ENCODE measurements at places on chromosomes 1 and 21. TPM values are rescaled to one million over a fixed set of nuclear protein-coding genes. Genes with fewer than 3 reads are reported as not detected.

TFAP2E gene
- not detected for total RNA-seq

TMEM69 gene
- 21.8 TPM for total RNA-seq

SH3BGR gene
- 167 TPM for total RNA-seq

GUK1 gene
- 90.2 TPM for total RNA-seq

S100A7 gene
- total RNA-seq, result not detected

HORMAD1 gene
- total RNA-seq, result not detected

APCS gene
- total RNA-seq, result not detected

FALEC gene
- not detected for total RNA-seq

KRTAP13-2 gene
- total RNA-seq, result not detected

GRCh38 chr1:80542231-80542630 is 1258.5 kb upstream of the ADGRL2 start:
- H3K27ac ChIP-seq, result no peak overlapping the region
- H3K4me3 ChIP-seq, result no peak overlapping the region
- no peaks in the 10 kb centered on the region for H3K4me1 ChIP-seq

DNA sequence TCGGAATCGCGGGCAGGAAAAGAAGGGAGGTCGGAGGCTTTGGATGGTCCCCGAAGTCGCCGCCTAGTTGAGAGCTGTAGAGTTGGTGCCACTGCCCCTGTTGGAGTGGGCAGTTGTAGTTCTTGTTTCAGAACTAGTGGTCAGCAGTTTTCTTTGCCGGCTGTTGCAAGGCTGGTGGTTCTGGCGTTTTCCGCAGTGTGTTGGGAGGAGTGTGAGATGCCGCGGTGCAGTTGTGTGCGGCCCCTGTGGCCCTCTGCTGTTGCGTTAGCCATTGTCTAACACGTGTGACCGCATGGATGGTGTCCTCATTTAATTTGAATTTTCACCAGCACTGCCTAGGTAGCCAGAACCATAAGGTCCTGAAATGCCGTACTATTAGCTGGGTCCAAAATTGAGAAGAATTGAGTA is 1.4 kb downstream of the ARF1 start:
- no peaks in the 10 kb centered on the region for H3K27me3 ChIP-seq
- peak overlapping the region; percentile 100 for H3K27ac ChIP-seq
- peaks cover 58% of the 10 kb centered on the region for H3K4me1 ChIP-seq

GRCh38 chr1:92488832-92489231 is 2.1 kb upstream of the GFI1 start:
- no peaks in the 10 kb centered on the region for H3K36me3 ChIP-seq
- H3K27ac ChIP-seq, result no peak overlapping the region
- DNase-seq, result no peak
- peaks cover 25% of the 10 kb centered on the region for H3K27me3 ChIP-seq
- H3K4me1 ChIP-seq, result peaks cover 14% of the 10 kb centered on the region

DNA sequence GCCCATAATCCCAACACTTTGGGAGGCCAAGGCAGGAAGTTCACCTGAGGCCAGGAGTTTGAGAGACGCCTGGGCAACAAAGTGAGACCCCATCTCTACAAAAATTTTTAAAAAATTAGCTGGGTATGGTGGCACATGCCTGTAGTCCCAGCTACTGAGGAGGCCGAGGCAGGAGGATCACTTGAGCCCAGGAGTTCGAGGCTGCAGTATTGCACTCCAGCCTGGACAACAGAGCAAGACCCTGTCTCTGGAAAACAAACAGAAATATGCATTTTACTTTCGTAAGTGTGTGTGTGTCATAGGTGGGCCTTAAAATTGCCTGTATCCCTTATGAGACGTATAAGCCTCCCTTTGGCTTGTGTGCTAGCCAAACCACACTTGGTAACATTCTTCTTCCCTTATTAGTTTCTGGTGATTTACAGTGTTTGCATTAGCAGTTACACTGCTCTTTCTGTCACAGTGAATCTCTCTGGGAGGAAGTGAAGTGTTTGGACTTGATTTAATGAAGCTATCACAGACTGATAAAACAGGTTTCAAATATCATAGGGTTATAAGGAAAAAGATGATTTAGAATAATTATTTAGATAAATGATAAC is 48.9 kb upstream of the KIF26B start:
- DNase-seq, result no peak
- H3K4me1 ChIP-seq, result no peaks in the 10 kb centered on the region
- no peak overlapping the region for H3K4me3 ChIP-seq
- no peaks in the 10 kb centered on the region for H3K36me3 ChIP-seq

- no peaks in the 10 kb centered on the region for H3K27me3 ChIP-seq
- no peaks in the 10 kb centered on the region for H3K36me3 ChIP-seq
Measured at GRCh38 chr21:27026501-27026900, 59.6 kb upstream of the ADAMTS5 start.

DNA sequence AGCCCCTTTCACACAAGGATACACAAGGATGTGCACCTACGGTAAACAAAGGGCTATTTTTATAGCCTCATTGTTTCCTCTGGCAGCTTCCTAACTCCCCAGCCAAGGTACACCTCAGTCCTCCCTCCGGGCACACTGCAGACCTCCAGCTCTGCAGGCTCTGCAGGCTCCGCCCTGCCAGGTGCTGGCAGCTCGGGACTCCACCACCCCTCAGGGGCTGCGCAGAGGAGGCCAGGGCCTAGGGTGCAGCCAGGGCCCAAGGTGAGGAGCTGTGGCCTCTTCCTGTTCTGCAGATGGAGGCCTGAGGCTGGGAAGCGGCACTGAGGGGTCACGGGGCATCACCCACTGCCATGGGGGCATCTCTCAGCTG is 19.8 kb upstream of the CLSTN1 start:
- no peaks in the 10 kb centered on the region for H3K4me1 ChIP-seq
- no peak overlapping the region for H3K4me3 ChIP-seq
- no peaks in the 10 kb centered on the region for H3K27me3 ChIP-seq
- H3K27ac ChIP-seq, result no peak overlapping the region

DNA sequence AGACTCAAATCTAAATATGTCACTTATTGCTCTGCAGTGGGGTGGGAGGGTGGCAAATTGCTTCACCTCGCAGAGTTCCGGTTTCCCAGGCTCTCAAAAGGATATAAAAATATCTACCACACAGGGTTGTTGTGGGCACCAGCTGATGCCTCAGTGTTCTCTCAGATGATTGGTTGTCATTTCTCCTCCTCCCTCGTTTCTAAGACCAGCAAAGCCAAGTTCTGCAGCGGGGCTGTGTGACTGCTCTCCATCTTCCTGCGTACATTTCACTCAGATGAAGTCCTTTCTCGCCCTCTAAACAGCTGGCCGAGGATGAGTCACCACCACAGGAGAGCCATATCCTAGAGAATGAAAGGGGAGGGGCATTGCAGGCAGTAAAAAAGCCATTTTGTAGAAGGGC is 35.0 kb upstream of the VWA5B1 start:
- DNase-seq, result no peak
- H3K36me3 ChIP-seq, result no peaks in the 10 kb centered on the region
- no peak overlapping the region for H3K4me3 ChIP-seq
- H3K27me3 ChIP-seq, result no peaks in the 10 kb centered on the region

- no peaks in the 10 kb centered on the region for H3K27me3 ChIP-seq
- H3K36me3 ChIP-seq, result no peaks in the 10 kb centered on the region
- H3K4me3 ChIP-seq, result no peak overlapping the region
- no peaks in the 10 kb centered on the region for H3K4me1 ChIP-seq
- H3K27ac ChIP-seq, result no peak overlapping the region
- DNase-seq, result no peak
Measured at GRCh38 chr1:222974496-222974895, 159.7 kb downstream of the DISP1 start.

DNA sequence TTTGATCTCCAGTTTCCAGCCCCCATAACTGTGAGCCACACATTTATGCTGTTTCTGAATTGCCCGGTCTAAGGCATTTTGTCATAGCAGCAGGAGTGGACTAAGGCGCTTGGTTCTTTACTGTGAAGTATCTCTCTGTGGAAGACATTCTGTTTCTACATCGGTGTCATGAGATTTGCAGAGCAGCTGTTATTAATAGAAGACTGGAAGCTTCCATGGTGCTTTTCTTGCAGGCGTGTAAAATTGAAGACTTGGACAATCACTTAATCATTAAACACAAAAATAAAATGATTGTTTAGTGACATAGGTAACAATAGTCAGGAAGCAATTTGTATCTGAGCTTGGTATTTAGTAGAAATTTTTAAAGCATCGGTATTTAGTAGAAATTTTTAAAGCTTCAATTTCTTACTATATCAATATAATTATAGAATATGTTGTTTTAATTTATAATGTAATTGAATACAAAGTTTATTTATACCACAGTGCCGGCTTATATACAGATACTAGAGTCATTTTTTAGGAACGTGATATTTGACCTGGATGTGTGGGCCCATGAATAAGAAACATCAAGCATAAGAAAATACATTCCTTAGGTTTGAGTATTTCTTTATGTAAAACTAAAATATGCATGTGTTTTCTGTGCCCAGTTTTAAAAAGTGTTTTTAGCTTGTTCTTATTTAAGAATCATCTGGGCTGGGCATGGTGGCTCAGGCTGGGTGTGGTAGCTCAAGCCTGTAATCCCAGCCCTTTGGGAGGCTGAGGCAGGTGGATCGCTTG is 60.6 kb upstream of the COL6A1 start:
- no peaks in the 10 kb centered on the region for H3K4me1 ChIP-seq
- no peaks in the 10 kb centered on the region for H3K36me3 ChIP-seq
- no peak overlapping the region for H3K27ac ChIP-seq
- no peak overlapping the region for H3K4me3 ChIP-seq

- no peak overlapping the region for H3K4me3 ChIP-seq
- no peak overlapping the region for H3K27ac ChIP-seq
- H3K36me3 ChIP-seq, result no peaks in the 10 kb centered on the region
- peak; percentile 42 for DNase-seq
- no peaks in the 10 kb centered on the region for H3K27me3 ChIP-seq
Measured at GRCh38 chr1:32716312-32717148, 14.0 kb upstream of the SYNC start.

- no peaks in the 10 kb centered on the region for H3K4me1 ChIP-seq
- no peaks in the 10 kb centered on the region for H3K36me3 ChIP-seq
- DNase-seq, result no peak
- H3K4me3 ChIP-seq, result no peak overlapping the region
- H3K27me3 ChIP-seq, result peaks cover 41% of the 10 kb centered on the region
Measured at GRCh38 chr1:159978107-159978398, 24.0 kb upstream of the SLAMF9 start.

DNA sequence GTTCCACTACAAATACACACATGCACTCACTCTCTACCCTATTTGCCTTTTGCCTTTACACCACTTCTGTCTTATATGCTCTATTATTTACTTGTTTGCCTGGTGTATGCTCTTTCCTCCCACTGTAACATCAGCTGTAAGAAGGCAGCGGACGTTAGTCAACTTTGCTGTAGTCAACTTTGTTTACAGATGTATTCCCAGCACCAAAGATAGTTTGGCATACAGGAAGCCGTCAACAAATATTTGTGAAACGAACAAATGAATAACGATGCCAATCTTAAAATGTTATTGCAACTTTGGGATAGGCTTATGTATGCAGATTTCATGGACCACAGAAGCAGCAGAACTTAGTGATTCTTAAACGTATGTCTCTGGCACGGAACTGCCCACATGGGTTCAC is 138.3 kb upstream of the GALNT2 start:
- H3K4me1 ChIP-seq, result no peaks in the 10 kb centered on the region
- H3K4me3 ChIP-seq, result no peak overlapping the region
- H3K27me3 ChIP-seq, result no peaks in the 10 kb centered on the region
- no peaks in the 10 kb centered on the region for H3K36me3 ChIP-seq
- H3K27ac ChIP-seq, result no peak overlapping the region

DNA sequence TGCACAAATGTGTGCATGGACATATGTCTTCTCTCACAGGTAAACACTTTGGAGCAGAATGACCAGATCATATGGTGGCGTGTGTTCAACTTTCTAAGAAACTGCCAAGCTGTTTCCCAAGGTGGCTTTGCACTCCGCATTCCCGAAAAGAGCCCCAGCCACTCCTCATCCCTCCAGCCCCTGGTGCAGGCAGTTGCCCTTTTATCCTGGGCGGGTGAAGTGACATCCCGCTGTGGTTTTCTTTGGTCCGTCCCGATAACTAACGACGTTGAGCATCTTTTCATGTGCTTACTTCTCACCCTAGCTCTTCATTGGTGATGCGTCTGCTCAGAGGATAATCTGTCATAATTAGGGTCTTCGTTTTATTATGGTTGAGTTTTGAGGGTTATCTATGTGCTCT is 612.5 kb downstream of the MATN1 start:
- no peaks in the 10 kb centered on the region for H3K4me1 ChIP-seq
- no peaks in the 10 kb centered on the region for H3K36me3 ChIP-seq
- H3K4me3 ChIP-seq, result no peak overlapping the region
- H3K27me3 ChIP-seq, result no peaks in the 10 kb centered on the region
- H3K27ac ChIP-seq, result no peak overlapping the region

DNA sequence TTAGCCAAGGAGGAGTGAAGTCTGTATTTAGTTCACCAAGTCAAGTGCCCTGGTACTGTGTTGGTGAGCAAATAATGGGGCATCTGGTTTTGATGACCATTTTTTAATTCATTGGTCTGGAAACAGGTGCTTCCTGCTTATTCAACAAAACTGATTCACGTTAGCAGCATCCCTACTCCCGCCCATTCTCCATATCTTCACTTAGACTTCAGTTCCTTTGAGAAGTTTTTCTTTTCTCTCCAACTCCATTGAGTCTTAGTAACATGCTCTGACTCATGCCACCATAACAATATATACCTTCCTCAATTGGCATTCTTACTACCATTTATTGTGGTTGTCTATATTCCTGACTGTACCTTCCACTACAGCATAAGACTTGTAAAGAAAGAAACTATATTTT is 468.9 kb downstream of the DPYD start:
- H3K4me1 ChIP-seq, result no peaks in the 10 kb centered on the region
- DNase-seq, result no peak
- no peaks in the 10 kb centered on the region for H3K27me3 ChIP-seq
- no peak overlapping the region for H3K4me3 ChIP-seq

DNA sequence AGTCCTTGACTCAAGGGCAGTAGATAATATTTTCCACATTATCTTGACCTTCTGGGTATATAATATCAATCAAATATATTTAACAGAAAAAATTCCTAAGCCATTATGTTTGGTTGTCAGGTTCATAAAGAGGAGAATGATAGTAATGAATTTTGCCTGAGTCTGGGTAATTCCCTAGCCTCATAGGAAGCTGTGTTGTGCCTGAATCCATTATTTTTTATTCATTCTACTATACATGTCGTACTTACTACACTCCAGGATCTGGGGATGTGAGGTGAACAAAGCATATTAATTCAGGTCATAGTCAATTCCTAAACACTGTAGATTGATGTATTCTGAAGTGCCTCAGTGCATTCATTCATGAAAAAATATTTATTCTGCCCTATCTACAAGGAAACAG is 204.2 kb downstream of the PTGER3 start:
- H3K27me3 ChIP-seq, result no peaks in the 10 kb centered on the region
- no peaks in the 10 kb centered on the region for H3K36me3 ChIP-seq
- H3K4me3 ChIP-seq, result no peak overlapping the region
- DNase-seq, result no peak
- H3K4me1 ChIP-seq, result no peaks in the 10 kb centered on the region
- H3K27ac ChIP-seq, result no peak overlapping the region

DNA sequence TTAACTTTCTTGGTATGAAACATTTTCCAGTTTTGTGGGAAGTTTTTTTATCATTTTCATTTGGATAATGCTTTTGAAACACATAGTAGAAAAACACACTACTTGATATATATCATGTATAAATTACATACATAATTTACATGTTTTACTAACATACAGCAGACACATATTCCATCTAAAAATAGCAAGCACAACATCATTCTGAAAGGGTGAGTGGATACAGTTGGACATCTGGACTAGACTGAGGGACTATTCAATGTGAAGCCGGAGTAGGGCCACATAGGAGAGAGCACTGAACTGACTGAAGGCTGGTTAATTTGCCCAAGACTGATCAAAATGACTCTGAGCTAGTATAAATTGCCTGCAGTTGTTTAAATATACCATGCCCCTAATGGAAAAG is 11.7 kb downstream of the CDKN2C start:
- H3K4me1 ChIP-seq, result peaks cover 5% of the 10 kb centered on the region
- no peaks in the 10 kb centered on the region for H3K36me3 ChIP-seq
- no peak overlapping the region for H3K27ac ChIP-seq
- no peak for DNase-seq
- no peaks in the 10 kb centered on the region for H3K27me3 ChIP-seq

All from psoas muscle (tissue), 8 donors.